ENCODE measurements at places on chromosomes 7 and 10. TPM values are rescaled to one million over a fixed set of nuclear protein-coding genes. Genes with fewer than 3 reads are reported as not detected.

The SGPL1 gene
- 30.4 TPM for total RNA-seq

The SGMS1 gene
- 28.8 TPM for total RNA-seq

The HECW1 gene
- not detected for total RNA-seq

The CYP2C8 gene
- not detected for total RNA-seq

The CCDC172 gene
- total RNA-seq = not detected

The NCF1 gene
- not detected for total RNA-seq

The MRPS33 gene
- total RNA-seq = 33.5 TPM

The GPC2 gene
- total RNA-seq = 1.4 TPM

The MSS51 gene
- 0.60 TPM for total RNA-seq

The GIMAP6 gene
- total RNA-seq = not detected

The CYP3A4 gene
- total RNA-seq = not detected

The EPHA1 gene
- not detected for total RNA-seq

The MYPN gene
- not detected for total RNA-seq

The CUZD1 gene
- 0.30 TPM for total RNA-seq

The CALHM1 gene
- not detected for total RNA-seq

The KDM7A gene
- 3.1 TPM for total RNA-seq

The FAM131B gene
- 0.98 TPM for total RNA-seq

The MIOS gene
- 11.9 TPM for total RNA-seq

The OPN1SW gene
- not detected for total RNA-seq

The AGAP9 gene
- total RNA-seq = 1.4 TPM

The TAS2R41 gene
- not detected for total RNA-seq

The MKX gene
- total RNA-seq = 0.08 TPM

The FOXI2 gene
- not detected for total RNA-seq

The GRM3 gene
- not detected for total RNA-seq

The TMEM184A gene
- not detected for total RNA-seq

The UNC5B gene
- total RNA-seq = 39.1 TPM

The TMEM213 gene
- not detected for total RNA-seq

The ADCYAP1R1 gene
- total RNA-seq = 0.35 TPM

The STRA8 gene
- total RNA-seq = not detected

The GIMAP8 gene
- total RNA-seq = 0.12 TPM

The CPA2 gene
- total RNA-seq = not detected

The CLEC5A gene
- not detected for total RNA-seq

The IDE gene
- 7.8 TPM for total RNA-seq

The SRGN gene
- total RNA-seq = 41.5 TPM

The GPR146 gene
- 6.8 TPM for total RNA-seq

The CPA4 gene
- total RNA-seq = 52.9 TPM

The SLC18A3 gene
- under 0.01 TPM for total RNA-seq

The GAD2 gene
- total RNA-seq = not detected

The ANXA8L1 gene
- not detected for total RNA-seq

All from smooth muscle cell of the coronary artery (primary cell).